NCI-H1105 (cell line): ENCODE measurements at places on chromosomes 2 and 18.

- DNase-seq, result no peak
Observed at GRCh38 chr2:138515092-138515491, 13.5 kb downstream of the SPOPL start.

DNA sequence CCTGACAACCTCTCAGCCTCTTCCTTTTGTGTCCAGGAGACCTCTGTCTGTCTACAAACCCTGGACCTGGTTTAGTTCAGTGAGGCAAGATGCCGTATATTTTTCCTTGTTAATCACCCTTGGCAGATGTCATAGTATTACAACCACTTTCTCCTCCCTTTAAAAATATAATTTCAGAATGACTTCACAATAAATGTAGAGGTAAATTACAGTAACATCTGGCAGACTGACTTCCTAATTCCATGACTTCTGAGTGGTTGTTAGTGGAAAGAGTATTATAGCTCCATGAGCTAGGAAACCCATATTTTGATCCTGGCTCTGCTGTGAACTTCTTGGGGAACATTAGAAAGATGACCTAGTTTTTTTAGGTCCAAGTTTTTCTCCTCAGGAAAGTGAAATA lies 39.5 kb downstream of the SPATS2L start:
- no peak for DNase-seq

DNA sequence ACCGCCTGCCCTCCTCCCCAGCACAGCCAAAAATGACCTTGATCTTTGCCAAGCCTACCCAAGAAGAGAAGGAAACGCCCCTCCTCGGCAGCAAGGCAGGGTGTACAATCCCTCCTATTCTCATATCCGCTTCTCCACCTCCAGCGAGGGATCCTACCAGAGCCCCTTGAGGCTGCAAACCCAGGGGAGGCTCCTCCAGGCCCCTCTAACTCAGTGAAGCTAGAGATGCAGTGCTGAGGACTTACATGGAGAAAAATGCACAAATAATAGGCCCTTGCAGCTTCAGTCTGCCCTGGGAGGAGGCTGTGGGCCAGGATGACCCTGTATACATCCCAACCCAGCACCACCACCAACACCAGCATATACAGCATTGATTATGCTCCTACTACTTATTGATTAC lies 46.9 kb upstream of the POMC start:
- DNase-seq, result no peak

DNA sequence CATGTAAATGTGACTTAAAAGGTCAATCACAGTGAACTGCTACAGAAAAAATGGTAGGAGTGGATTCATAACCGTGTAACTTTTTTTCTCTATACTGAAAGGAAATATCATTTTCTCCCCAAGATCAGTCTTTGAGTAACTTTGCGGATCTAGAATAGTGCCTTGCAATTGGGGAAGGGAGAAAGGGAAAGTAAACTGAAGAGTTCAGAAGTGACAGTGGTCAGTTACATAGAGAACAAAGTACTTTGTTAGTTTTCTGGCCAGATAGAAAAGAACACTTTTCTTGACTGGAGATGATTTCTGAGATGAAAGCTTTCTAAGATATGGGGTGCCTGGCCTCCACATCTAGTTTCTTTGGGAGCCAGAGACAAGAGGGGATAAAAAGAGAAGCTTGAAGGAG lies 26.6 kb downstream of the PARD3B start:
- no peak for DNase-seq

DNA sequence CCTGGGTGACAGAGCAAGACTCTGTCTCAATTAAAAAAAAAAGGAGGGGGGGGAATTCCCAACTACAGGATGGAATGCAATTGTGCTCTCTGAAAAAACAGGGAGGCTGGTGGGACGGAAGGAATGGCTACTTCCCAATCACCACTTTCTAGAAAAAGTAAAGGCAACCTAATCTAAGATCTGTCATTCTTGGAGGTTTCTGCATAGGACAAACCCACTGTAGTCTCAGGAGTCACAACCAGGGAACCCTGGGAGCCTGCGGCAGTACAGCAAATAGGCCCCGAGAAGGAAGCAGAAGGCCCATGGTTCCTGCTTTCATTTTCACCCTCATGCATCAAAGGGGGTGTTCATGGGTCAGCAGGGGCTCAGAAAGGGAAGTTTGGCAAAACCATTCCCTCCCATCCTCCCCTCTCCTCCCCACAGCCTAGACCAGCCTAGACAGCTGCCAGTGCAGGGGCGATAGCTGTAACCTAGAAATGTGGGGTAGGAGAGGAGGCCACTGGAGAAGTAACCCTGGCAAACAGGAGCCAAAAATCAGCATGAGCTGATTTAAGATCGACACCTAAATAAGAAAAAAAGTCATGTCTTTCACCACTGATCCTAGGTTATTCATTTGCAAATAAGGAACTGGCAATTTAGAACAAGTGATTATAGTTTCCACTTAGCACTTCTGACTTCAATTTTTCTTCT lies 48.0 kb downstream of the TRABD2A start:
- no peak for DNase-seq

GRCh38 chr2:155250800-155251199 lies 552.3 kb downstream of the KCNJ3 start:
- DNase-seq, result no peak
